Cortex of kidney (tissue), 1 donor: ENCODE measurements at places on chromosomes 13 and 19.

DNA sequence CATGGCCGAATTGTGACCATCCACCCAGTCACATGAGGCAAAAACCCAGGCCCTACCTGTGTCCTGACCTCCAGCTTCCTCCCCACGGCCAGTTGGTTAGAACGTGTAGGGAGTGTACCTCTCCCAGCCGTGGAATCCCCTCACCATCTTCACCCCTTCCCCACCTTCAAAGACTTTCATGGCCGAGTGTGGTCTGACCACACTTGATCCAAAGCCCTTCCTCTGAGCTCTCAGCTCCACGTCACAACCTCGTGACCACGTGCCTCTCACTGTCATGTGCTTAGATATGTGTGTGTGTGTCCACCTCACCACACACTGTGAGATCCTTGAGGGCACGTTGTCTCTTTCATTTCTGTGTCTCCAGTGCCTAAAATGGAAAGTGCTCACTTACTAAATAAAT lies 48.6 kb upstream of the UBE2L5 start:
- no peak for DNase-seq

GRCh38 chr19:48746110-48746509 lies 599 bp downstream of the IZUMO1 start:
- no peak for DNase-seq

GRCh38 chr19:47229676-47230053 lies 1.3 kb downstream of the BBC3 start:
- no peak for DNase-seq

- DNase-seq: no peak
These were observed 138.2 kb upstream of the VSTM2B start for GRCh38 chr19:29387586-29387985.

GRCh38 chr13:97567510-97568243 lies 133.7 kb downstream of the RAP2A start:
- no peak for DNase-seq

DNA sequence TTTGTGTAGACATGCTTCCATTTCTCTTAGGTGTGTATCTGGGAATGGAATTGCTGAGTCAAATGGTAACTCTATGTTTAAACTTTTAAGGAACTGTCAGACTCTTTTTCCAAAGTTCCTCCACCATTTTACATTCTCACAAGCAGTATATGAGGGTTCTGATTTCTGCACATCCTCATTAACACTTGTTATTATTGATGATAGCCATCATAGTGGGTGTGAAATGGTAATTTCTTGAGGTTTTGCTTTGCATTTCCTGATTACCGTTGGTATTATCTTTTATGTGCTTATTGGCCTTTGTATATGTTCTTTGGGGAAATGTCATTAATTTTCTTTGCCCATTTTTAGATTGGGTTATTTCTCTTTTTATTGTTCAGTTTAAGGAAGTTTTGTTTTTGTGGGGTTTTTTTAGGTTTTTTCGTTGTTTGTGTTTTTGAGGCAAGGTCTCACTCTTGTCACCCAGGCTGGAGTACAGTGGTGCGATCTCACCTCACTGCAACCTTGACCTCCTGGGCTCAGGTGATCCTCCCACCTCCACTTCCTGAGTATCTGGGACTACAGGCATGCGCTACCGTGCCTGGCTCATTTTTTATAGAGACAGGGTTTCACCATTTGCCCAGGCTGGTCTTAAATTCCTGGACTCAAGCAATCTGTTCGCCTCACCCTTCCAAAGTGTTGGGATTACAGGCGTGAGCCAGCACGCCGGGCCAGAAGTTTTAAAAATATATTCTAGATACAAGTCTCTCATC lies 34.3 kb downstream of the NAA16 start:
- DNase-seq: no peak

DNA sequence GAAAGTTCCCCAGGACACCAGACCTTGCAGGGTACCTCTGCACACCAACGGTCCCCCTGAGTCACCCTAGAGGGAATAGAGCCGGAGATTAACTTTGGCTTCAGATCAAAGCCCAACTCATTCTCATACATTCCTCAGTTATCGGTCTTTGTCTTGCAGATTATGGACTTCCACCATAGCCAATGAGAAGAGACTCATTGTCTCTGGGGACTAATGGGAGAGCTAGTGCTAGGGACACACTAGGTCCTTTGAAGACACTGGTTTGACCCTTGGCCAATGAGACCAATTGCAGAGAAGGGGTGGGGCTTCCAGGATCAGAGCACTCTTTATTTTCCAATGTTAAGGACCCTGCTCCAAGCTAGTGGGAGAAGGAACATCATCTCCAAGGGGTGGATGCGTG lies 6.1 kb downstream of the KLK7 start:
- DNase-seq: no peak

- no peak for DNase-seq
These were observed 11.4 kb downstream of the SLC1A6 start for GRCh38 chr19:14968247-14968646.

GRCh38 chr13:48562296-48563066 lies 29.6 kb upstream of the RCBTB2 start:
- no peak for DNase-seq

- no peak for DNase-seq
These were observed 23.3 kb downstream of the SIGLECL1 start for GRCh38 chr19:51274049-51274770.

GRCh38 chr13:25018729-25019115 lies 77.2 kb upstream of the PABPC3 start:
- DNase-seq: no peak

GRCh38 chr13:104809483-104809882 lies 1726.0 kb downstream of the EFNB2 start:
- no peak for DNase-seq

- no peak for DNase-seq
These were observed 13.0 kb downstream of the PROZ start for GRCh38 chr13:113171250-113172125.

GRCh38 chr13:44223770-44224444 lies 149.7 kb upstream of the SERP2 start:
- no peak for DNase-seq

- DNase-seq: no peak
These were observed 7.7 kb downstream of the PLK5 start for GRCh38 chr19:1531587-1531986.

- DNase-seq: no peak
These were observed 275.6 kb downstream of the TSHZ3 start for GRCh38 chr19:31073485-31074198.

- no peak for DNase-seq
These were observed 119.2 kb upstream of the SPACA7 start for GRCh38 chr13:112256716-112257494.

GRCh38 chr13:31919971-31920726 lies 111.4 kb upstream of the FRY start:
- no peak for DNase-seq

- DNase-seq: no peak
These were observed 1.4 kb upstream of the RBM26 start for GRCh38 chr13:79407349-79407979.

DNA sequence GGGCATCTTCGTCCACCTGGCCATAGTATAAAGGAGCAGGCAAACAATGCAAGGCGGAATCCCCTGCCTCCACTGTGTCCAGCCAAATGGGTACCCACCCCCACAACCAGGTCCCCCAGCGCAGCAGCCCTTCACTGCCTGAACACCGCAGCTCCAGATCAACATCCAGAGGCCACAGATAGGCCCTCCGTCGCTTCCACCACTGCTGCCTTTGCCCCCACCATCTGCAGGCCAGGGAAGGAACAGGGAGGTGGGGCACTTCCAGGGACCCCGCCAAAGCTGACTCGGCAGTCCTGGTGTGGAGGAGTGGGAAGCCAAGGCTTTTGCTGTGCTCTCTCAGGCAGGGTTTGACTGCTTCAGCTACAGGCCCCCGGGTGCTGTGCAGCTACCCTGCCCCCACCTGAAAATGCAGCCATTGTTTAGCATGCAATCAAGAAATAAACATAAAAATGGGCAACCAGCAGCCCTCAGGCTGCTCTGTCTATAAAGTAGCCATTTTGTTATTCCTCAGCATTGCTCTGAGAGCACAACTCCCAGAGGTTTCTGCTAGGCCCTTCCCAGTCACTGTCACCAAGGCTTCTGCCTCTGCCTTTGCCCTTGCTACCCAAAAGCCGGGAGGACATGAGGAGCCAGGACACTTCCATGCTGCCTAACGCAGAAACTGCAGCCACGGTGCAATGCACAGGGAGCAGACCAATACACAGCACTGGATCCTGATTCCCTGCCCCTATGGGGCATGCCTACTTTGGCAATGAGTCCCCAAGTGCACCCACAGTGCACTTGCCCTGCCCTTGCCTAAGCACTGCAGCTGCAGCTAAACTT lies 733.2 kb upstream of the KLHL1 start:
- DNase-seq: no peak

DNA sequence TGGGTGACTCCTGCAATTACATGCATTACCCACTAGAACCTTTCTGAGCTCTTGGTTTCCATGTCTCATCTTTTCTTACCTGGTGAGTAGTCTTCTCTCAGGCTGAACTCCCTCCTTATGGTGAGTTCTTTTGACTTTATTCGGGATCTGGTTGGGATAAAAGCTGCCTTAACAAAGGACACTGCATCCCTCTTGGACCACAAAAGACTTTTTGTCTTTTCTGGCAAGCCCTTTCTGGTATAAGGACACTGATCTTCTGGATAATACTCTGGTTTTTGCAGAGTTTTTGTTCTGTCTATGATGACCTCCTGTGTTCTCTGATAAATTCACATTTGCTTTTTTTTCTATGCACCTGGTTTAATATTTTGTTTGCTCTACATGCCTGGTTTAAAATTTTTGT lies 66.7 kb downstream of the SLITRK1 start:
- DNase-seq: no peak

DNA sequence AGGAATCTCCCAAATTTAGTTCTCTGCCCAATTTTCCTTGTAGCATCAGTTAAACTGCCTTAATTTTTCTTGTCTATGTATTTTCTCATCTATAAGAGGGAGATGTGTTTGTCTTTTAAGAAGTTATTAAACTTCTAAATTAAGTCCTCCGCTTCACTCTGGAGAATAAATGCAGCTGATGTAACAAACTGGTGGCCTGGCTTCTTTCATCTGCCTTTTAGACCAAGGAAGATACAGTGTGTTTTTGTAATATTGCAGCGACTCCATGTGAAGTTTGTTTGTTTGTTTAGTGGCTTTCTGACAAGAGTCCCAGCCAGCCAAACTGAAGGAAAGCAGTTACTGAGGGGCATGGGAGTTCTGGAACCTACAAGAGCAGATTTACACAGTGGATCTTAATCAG lies 56.4 kb downstream of the KLF12 start:
- DNase-seq: no peak

DNA sequence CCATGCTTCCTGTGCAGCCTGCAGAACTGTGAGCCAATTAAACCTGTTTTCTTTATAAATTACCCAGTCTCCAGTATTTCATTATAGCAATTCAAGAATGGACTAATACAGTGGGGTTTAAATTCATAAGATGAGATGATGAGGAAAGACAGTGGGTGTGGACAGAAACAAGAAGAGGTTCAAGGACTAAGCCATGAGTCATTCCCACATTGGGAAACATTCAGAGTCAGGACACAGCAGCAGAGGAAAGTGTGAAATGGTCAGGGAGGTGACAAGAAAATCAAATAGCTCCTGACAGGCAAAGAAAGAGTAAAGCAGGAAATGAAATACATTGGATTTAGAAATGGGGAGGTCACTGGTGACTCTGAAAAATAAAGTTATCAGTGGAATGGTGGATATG lies 9.1 kb downstream of the ZNF841 start:
- no peak for DNase-seq

DNA sequence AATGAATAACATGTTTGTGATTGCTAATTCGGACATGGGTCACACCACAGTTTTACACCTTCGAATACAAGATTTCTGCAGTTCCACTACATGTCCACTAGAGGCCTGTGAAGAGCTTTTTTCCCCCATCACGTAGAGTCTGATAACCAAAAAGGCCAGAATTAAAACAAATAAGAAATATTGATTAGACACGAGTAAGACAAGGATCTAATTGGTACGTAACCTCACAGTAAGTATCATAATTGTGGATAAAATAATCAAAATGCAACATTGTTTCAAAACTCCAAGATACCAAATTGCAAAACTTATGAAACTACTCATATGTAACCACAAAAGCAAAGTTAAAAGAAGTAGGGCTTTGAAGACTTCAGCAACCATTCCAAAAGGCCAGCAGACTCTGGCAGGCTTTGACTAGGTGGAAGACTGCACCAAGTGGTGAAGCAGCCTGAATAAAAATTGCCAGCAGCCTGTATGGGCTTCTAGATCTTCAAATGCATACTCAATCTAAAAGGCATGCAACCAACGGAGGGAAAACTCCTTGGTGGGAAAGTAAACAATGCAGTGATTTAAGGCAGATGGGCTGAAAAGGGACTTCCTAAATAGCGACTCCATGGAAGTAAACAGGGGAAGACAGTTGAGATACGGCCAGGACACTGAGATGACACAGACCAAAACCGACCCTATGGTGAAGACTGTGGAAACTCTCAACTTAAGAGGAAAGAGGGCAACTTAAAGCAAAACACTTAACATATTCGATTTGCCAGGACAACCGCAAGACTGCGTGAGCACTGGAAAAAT lies 56.7 kb downstream of the STARD13 start:
- DNase-seq: no peak

DNA sequence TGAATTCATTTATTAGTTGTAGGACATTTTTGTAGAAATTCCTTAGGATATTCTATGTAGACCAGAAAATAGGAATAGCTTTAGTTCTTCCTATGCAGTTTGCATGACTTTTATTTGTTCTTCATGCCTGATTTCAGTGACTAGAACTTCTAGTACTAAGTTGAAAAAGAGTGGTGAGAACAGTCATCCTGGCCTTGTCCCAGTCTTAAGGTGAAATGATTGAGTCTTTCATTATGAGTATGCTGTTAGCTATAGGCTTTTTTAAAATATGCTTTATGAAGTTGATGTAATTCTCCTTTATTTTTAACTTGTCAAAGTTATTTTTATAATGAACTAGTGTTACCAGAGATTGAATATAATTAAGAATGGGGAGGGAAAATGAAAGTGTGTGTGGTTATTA lies 690.1 kb upstream of the KLHL1 start:
- DNase-seq: no peak

- DNase-seq: no peak
These were observed 44.3 kb downstream of the ALOX5AP start for GRCh38 chr13:30779608-30780007.

- DNase-seq: no peak
These were observed 155.7 kb downstream of the PTPRS start for GRCh38 chr19:5184930-5185329.

- no peak for DNase-seq
These were observed 1.7 kb downstream of the MYO1F start for GRCh38 chr19:8575467-8575997.

GRCh38 chr19:52923778-52924593 lies 758 bp upstream of the ZNF888 start:
- no peak for DNase-seq
